ENCODE measurements at places on chromosomes 4 and X. TPM values are rescaled to one million over a fixed set of nuclear protein-coding genes. Genes with fewer than 3 reads are reported as not detected.

Gene MAGEA12
- not detected for total RNA-seq

Gene SLC2A9
- 0.71 TPM for total RNA-seq

Gene IL13RA2
- not detected for total RNA-seq

Gene MSANTD1
- 2.3 TPM for total RNA-seq

Gene ZNF330
- 41.1 TPM for total RNA-seq
